Cerebellar nuclear complex (tissue), 1 donor: ENCODE measurements at places on chromosomes 6 and 20.

- DNase-seq = no peak
Observed at GRCh38 chr20:40782043-40782368, 93.0 kb upstream of the MAFB start.

GRCh38 chr6:17470938-17471327 lies 77.5 kb downstream of the CAP2 start:
- no peak for DNase-seq

- DNase-seq = no peak
Observed at GRCh38 chr6:170231293-170232185, 59.3 kb downstream of the DLL1 start.

DNA sequence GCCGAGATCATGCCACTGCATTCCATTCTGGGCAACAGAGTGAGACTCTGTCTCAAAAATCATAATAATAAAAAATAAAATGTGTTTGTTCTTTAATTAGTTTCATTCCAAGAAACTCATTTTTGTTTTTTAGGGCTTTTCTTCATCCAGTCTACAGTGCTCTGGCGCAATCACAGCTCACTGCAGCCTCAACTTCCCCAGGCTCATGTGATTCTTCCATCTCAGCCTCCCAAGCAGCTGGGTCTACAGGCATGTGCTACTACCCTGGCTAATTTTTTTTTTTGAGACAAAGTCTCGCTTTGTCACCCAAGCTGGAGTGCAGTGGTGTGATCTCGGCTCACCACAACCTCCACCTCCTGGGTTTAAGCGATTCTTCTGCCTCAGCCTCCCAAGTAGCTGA lies 143.6 kb upstream of the JARID2 start:
- DNase-seq = no peak

GRCh38 chr6:14638906-14639761 lies 521.6 kb downstream of the CD83 start:
- peak; percentile 70 for DNase-seq

DNA sequence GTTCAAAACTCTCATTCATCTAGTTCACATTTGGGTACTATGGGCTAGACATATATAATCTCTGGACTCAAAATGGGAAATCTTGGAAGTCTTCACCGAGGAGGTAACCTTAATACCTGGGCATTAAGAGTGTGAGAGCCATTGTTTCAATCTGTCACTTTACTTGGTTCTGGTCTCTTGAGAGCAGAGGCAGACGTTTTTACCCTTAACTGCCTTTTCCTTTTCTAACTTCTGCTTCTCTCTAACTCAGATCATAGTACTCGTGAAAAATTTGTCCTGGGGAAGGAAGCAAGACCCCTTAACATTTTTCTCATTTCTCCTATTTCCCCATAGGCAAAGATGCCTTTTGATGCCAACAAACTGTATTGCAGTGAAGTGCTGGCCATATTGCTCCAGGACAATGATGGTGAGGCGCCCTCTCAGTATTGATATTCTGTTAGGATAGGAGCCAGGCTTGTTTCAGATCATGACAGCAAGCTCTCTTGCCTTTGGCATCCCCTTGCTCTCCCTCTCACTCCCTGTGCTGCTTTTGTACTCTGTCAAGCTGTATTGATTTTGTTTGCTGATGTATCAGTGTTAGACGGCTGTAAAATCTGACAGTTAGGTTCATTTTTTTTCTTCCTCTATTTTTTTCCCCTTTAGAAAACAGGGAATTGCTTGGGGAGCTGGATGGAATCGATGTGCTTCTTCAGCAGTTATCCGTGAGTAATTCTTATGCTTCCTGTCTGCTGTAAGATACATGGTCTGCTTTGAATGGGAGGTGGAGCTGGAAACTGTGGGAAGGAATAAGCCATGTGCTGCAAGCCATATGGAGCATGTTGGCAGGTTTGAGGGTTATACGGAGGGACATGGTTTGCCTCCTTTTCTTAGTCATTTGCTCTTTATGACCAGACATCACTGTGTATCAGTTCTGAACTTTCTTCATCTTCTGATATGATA lies 83.5 kb downstream of the CTNNBL1 start:
- no peak for DNase-seq

DNA sequence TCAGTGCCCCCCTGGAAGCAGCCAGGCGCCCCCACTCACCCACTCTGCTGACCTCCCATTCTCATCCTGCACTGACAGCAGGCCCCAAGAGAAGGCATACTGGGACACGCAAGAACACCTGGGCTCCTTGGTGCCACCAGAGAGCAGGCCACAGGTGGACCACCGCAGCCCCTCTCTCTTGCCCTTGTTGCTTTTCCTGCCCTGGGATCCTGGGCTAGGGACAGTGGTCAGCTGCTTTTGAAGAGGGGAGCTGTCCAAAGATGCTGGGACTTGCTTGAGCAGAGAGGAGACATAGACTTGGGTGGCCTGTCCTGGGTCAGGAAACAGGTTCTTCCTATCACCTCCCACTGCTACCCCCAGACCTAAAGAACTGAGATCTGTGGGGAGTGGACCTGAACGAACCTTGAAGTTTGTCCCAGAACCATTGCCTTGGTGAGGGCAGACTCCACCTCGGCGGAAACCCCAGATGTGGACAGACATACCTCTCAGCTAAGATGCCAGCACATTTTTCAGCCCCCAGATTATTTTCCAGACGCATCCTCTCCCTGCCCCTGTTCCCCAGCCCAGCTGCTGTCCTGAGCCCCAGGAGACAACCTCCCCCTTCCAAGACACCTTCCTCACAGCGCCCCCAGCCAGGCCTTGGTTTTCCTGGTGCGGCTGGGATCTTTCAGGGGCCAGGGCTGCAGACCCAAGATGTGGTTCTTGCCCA lies 1.1 kb downstream of the GLP1R start:
- no peak for DNase-seq

DNA sequence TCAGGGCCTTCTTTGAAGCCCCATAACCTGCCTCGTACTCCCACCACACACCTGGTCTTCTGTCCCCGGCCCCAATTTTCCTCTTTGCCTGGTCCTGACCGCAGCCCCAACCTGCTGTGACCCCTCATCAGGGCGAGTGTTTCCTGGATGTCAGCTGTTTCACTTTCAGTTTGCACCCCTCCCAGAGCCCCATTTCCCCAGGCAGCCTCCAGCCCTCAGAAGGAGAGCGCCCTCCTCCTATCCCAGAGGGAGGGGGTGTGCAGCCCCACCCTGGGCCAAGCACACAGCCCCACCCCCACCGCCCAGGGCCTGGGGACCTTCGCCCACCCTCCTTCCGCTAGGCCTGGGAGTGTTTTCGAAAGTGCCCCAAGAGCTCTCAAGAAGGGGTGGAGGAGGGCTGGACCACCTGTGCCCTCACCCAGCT lies 1.5 kb downstream of the BAK1 start:
- no peak for DNase-seq

GRCh38 chr6:1515781-1516180 lies 93.9 kb upstream of the FOXC1 start:
- no peak for DNase-seq

- DNase-seq = peak; percentile 76
Observed at GRCh38 chr20:44960103-44960852, at the start of gene TOMM34. Gene TOMM34 (minus strand): TSS chr20:44960397. CDS start chr20:44960333, 64 bp downstream.

DNA sequence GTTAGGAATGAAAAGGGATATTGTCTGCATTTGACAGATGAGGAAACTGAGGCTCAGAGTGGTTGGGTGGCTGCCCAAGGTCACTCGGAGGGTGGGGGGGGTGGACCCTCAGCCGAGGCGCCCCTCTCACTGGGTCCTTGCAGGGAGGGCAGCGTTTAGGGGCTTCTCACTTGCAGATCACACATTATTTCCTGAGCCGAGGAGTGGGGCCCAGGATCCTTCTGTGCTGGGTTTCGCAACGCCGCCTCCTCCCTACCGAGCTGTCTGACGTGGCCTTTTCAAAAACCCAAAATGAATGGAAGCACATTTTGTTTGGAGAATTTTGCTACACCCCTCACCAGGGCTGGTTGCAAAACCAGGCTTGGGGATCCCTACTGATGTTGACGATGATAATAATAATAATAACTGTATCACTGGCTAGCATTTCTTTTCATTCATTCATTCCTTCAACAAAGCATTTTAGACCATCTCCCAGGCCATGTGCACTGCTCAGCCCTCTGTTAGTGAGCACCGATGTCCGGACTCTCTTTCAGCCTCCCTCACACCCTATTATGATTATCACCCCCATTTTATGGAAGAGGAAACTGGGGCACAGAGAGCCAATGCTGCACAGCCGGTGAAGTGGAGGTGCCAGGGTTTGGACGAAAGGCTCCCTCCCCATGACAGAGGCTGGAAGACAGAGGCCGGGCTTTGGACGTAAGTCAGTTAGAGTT lies 5.2 kb downstream of the DLGAP4 start:
- no peak for DNase-seq

DNA sequence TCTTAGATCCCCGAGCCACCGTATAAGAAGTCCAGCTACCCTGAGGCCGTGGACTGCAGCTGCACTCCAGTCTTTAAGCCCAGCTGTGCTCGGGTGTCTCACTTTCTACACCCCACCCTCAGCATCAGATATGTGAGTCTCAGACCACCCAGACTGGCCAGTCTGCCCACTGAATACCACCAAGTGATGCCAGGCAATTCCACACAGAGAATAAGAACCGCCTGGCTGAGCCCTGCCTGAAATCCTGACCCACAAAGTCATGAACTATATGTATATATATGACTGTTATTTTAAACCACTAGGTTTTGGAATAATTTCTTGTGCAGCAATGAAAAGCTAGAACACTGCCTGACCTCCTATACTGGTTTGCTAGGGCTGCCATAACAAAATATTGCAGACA lies 106.7 kb downstream of the FOXF2 start:
- DNase-seq = no peak

DNA sequence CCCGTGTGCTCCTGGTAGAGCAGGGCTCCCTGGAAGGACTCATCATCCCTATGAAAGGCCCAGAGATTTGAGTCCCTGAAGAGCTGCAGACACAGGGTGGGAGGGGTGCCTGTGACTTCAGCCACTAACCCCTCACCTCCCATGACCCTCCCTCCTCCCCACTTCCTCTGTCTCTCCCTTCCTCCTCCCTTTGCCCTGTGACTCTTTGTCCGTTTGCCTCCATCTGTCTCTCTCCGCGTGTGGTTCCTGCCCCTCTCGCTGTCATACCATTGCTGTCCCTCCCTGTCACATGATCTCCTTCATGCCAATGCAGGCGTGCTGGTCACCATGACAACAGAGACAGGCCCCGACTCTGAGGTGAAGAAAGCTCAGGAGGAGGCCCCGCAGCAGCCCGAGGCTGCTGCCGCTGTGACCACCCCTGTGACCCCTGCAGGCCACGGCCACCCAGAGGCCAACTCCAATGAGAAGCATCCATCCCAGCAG lies 19.0 kb downstream of the EPB41L1 start:
- DNase-seq = no peak

DNA sequence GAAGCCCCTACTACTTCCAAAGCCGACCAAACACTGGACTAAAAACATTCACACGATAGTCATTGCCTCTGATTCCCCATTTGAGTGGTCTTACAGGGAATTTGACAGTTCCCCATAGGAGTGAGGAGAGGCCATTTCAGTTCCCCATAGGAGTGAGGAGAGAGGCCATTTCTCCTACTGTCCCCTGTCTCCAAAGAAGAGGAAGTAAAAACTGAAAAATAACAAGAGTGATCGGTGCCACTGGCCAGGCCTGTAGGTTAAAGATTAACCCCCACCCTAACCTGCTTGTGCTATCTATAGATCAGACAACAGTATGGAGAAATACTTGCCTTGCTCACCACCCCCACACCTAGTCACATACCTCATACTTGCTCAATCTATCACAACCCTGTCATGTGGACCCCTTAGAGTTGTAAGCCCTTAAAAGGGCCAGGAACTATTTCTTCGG lies 204.0 kb upstream of the MOCS1 start:
- DNase-seq = no peak

GRCh38 chr6:27873021-27873940 lies 38.9 kb downstream of the OR2B2 start:
- DNase-seq = no peak

GRCh38 chr20:14189794-14190402 lies 147.5 kb downstream of the FLRT3 start:
- no peak for DNase-seq

DNA sequence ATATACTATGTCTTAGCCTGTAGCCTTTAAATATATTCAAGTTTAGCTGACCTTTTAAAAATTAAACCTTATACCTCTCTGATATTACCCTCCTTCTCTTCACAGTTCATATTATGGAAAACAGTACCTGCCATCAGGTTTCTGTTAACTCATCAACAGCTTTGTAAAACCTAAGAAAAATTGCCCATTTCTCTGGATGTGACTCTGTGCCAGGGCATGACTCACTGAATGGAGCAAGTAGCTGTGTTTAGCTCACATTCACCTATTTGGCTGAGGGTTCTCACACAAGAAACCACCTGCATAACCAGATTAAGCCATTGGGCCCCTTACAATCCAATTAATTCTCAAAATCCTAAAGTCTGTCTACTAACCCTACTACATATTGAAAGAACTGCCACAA lies 678.8 kb upstream of the MARCKS start:
- no peak for DNase-seq

DNA sequence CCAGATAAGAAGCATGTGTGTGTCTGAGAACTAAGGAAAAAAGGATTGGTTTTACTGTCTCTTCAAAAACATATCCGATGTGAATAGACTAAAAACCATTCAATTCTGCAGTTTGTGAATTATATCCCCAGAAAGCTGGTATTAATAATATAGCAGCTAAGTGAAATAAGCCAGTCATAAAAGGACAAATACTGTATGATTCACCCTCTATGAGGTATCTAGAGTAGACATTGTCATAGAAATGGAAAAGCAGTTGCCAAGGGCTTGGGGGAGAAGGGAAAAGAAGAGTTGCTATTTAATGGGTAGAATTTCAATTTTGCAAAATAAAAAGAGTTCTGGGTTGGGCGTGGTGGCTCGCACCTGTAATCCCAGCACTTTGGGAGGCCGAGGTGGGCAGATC lies 137.5 kb downstream of the ATXN1 start:
- no peak for DNase-seq

GRCh38 chr20:6515261-6515660 lies 252.2 kb upstream of the BMP2 start:
- no peak for DNase-seq

DNA sequence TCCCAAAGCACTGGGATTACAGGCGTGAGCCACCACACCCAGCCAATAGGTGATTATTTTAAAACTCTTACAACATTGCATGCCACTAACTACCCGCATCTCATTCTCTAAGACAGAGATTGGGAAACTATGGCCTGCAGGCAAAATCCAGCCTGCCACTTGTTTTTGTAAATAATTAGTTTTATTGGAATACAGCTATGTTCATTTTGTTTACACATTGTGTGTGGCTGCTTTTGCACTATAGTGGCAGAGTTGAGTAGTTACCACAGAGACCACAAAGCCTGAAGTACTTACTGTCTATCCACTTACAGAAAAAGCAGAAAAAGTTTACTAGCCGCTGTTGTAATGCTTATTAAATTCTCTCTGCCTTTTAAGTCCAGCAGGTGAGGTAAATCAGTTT lies 16.4 kb upstream of the PKIG start:
- DNase-seq = no peak

- no peak for DNase-seq
Observed at GRCh38 chr20:23655491-23656211, 17.9 kb upstream of the CST3 start.
